ENCODE measurements at places on chromosomes 4 and X.

DNA sequence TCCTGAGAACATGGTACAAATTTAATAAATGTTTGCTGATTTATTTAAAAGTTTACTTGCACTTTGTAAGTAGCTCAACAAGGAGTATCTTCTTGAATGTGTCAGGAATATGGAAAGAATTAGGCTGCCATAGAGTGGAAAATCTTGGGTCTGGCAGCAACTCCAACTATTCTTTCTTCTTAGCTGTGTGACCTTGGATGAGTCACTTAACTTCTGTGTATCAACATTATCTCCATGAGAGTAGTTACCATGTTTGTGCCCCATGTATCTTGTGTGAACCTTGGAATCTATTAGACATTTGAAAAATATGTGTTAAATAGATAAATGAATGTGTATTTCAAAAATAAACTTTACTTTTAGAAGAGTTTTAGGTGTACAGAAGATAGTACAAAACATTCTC lies 348.8 kb downstream of the GBA3 start:
- no peak for DNase-seq

GRCh38 chr4:145784036-145784435 lies 104.1 kb downstream of the C4orf51 start:
- no peak for DNase-seq

DNA sequence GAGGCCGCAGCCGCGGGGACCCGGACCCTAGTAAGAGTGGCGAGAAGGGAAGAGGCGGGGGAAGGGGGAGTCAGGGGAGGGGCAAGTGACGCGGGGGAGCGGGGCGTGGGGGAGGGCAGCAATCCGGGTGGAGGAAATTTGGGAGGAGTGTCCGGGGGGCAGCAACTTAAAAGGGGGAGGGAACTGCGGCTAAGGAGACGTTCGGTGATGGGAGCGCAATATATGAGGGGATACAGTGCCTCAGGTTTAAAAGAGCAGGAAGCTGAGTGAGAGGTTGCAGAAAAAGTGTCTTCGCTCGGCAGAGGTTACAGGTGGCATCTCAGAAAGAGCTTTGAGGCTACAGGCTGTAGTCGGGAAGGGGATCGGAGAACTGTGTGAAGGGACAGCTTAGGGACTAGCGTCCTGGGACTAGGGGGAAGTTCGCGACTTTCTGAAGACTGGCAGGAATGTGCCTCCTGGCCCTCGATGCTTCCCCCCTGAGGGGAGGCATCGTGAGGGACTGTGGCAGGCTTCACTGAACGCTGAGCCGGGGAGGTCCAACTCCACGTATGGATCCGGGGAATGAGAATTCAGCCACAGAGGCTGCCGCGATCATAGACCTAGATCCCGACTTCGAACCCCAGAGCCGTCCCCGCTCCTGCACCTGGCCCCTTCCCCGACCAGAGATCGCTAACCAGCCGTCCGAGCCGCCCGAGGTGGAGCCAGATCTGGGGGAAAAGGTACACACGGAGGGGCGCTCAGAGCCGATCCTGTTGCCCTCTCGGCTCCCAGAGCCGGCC lies 519 bp downstream of the FOXO4 start:
- DNase-seq = no peak

DNA sequence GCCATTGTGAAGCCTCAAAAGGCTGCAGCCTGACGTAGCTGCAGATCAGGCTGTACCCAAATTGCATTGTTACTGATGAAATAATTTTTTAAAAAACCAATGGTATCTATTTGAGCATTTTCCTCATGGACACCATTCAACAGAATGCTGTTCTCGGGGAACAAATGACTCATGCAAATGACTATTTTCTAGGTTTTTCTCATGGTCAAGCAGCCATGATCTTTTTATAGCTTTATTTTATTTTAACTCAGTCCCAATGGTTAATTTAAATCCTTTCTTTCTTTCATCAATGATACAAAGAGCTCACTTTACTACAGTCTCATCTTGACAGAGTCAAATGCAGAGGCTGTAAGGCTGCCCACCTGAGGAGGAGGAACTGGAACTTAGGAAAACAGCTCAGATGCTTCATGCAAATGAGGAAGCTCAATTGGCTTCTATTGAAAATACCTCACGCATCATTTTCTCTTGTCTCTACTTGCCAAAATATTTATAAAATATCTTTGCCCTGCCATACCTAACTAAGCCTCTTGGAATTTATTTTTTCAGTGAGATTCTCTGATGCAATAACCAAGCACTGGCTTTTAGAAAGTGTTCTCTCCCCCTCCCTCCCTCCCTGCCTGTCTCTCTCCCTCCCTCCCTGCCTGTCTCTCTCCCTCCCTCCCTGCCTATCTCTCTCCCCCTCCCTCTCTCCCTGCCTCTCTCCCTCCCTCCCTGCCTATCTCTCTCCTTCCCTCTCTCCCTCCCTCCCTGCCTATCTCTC lies 81.0 kb downstream of the SORBS2 start:
- DNase-seq = no peak

- DNase-seq = no peak
These were observed 49.1 kb downstream of the TLR10 start for GRCh38 chr4:38733663-38734062.

DNA sequence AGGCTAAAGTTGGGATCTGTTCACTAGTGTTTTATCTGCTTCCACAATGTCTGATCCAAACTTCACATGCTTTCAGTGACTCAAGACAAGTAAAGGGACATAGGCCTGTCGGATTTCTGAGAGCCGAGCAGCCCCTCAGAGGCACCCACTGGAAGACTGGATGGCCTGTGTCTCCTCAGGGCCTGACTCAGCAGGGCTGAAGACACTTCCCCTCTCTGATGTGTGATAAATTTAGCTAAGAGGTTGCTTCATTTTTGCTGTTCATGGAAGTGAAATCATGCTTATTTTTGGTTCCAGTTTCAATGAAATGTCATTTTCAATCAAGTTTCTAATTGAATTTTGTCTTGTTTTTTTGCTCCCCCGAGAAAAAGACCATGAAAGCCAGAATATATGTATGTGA lies 93.7 kb downstream of the MXRA5 start:
- no peak for DNase-seq

- no peak for DNase-seq
These were observed 54.9 kb downstream of the UBQLN2 start for GRCh38 chrX:56618323-56618722.

DNA sequence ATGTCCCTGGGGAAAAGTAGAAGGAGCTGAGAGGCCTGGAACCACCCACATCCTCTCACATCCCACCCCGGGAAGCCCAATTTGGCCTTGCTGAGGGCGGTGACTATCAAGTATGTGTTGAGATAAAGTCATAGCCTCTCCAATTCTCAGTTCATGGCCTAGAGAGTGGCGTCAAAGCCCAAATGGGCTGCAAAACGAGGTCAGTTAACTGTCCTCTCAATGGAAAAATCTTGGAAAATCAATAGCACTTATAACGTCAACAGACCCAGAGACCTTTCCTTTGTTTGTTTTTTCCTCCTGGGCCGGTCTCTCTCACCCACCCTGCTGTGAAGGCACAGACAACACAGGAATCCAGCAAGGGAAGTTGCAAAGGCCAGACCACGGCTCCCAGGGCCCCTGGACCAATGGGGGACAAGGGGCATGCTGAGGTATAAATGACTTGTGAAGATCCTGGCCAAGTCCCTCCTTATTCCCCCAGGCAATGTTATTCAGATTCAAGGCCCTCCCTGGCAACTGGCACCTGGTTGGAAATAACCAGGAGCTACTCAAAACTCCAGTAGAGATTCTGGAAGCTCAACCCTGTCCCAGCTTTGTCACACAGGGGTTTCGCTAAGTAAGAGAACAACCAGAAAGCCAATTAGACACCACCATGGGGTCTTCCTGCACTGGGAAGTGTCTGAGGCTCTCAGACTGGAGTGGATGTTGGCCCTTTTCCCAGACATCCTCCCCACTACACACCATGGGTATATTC lies 38.6 kb downstream of the TSC22D3 start:
- DNase-seq = no peak

DNA sequence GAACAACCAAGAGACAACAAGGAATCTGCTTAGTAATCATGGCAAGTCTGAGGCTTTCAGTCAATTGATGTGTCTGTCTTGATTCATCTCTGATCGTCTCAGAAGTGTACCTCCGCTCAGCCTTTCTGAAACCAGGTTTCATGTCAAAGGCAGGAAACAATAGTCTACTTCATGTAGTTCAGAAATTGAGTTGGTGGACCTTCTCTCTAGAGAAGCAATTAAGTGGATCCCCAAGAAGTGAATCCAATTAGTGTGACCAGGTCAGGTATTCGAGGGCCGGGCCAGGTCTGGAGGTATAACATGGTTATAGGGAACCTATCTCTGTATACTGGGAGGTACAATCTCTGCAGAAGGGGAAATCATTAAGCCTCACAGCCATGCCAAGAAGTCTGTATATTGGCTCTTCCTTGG lies 32.0 kb downstream of the DAPP1 start:
- no peak for DNase-seq

- DNase-seq = no peak
These were observed 48.3 kb downstream of the ABLIM2 start for GRCh38 chr4:8110071-8110986.

DNA sequence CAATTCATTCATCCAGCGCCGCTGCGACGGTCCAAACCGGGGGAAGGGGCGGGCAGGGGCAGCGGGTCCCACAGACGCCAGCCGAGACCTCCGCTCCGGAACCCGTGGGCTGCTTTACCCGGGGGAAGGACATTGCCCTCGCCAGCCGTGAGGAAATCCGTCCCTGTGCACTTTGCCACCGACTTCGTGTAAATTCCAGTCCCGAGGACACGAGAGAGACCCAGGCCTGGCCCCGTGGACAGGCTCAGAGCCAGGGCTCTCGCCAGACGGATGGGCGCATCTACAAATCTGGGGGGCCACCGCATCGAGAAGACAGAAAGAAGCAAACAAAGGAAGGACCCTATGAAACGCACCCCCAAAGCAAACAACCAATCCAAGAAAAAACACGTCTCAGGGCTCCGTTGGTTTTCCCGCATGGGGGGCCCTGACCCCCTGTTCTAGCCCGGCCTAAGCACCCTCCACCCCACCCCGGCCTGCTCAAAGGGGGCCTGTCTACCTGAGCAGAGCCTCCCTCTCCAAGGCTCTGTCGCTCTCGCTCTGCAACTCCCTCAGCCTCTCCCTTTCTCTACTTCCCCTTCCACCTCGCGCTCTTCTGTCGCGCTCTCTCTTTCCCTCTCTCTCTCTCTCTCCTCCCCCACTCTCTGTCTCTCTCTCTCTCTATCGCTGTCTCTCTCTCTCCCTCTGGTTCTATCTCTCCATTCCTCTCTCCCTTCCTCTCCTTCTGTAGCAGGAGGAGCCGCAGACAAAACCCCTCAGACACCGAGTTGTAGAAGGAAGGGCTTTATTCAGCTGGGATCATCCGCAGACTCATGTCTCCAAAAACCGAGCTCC lies 11.3 kb downstream of the FRG2 start:
- DNase-seq = no peak

DNA sequence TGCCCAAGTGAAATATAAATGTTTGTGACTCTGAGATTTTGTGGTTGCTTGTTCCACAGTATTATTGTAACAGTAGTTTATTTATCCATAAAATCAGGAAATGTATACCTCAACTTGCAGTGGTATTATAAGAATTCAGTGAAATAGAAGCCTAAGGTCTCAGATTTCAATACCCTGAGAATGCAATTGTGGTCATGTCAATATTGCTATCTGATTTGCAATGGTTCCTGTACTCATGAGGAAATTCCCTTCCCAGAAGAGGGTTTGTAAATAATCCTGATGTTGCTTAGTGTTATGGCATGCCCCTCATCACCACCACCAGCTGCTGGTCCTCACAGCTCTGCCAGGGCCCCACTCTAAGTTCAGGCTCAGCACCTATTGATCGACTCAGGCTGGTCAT lies 67.8 kb downstream of the SLC34A2 start:
- no peak for DNase-seq

DNA sequence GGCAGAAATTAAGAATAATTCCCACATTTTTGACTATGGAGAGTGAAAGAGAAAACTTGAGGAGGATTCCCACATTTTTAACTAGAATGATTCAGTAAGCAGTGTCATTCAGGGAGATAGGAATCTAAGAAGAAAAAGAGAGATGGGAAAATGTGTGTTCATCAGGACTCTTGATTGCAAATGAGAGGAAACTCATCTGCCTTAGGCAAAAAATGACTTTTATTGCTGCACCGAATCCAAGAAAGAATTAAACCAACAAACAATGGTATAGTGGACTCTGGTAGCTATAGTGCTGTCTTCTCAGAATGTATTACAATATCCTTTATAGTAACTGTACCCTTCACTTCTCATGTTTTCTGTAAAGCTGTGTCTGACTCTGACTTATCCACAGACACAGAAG lies 15.0 kb upstream of the TMEM144 start:
- DNase-seq = no peak

DNA sequence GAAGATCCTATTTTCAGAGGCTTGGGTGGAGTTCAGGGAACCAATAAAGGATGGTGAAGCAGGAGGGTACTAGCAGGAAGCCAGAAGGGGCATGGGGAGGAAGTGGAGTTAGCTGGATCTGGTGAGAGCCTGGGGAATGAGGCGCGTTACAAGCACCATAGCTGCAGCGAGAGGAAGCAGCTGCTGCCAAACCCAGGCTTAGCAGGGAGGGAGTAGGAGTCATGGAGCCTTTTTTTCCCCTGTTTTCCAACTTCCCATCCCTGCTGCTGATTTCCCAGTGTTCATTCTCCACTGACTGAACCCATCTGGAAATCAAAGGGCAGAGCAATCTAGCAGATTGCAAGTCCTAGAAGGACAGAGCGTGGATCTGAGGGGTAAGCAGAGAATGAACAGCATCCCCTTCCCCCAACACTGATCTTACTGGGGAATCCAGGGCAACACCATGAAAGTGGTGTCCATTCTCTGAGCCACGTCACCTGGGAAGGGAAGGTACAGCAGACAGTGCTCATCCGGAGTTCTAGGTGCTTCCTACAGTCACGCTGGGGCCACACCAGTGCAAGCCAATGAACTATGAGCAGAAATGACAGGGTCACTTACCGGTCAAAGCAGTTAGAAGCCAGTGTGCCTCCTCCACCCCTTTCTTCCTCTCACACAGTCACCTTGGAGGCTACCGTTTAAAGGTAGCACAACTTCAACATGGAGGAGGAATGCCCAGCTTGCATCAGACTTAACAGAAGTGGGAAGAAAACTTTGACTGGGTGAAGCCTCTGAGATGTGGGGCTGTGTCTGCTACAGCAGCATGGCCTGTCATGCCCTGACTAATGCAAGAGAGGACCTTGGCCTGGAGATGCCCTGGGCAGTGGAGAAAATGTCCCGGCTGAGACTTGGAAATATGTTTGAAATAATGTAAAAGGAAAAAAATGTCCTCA lies 36.7 kb downstream of the SMIM20 start:
- DNase-seq = no peak

DNA sequence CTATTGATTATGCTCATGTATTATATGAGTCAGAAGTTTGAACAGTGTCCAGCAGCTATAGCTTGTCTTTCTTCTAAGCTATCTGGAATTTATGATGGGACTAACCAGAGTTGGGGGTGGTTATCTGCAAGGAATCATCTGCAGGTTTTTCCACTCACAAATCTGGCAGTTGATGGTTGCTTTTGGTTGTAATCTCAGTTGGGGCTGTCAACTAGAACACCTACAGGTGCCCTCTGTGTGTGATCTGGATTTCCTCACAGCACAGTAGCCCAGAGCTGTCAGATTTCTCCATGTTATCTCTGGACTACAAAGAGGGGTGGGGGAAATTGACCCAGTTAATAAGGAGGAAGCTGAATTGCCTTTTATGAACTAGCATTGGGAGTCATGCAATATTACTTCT lies 51.4 kb upstream of the MAP9 start:
- no peak for DNase-seq

- DNase-seq = no peak
These were observed 88.1 kb downstream of the SPANXN3 start for GRCh38 chrX:143429131-143429530.

Data from esophagus squamous epithelium (tissue), 5 donors.